Right kidney (tissue), 9 donors: ENCODE measurements at places on chromosomes 4 and X.
A peak's percentile ranks its signal among the peaks of the same experiment; 100 is the strongest.

GRCh38 chr4:79584352-79584751 is 176.3 kb upstream of the GK2 start:
- no peak for DNase-seq

GRCh38 chr4:107247738-107248137 is 211.6 kb upstream of the DKK2 start:
- DNase-seq, result no peak

DNA sequence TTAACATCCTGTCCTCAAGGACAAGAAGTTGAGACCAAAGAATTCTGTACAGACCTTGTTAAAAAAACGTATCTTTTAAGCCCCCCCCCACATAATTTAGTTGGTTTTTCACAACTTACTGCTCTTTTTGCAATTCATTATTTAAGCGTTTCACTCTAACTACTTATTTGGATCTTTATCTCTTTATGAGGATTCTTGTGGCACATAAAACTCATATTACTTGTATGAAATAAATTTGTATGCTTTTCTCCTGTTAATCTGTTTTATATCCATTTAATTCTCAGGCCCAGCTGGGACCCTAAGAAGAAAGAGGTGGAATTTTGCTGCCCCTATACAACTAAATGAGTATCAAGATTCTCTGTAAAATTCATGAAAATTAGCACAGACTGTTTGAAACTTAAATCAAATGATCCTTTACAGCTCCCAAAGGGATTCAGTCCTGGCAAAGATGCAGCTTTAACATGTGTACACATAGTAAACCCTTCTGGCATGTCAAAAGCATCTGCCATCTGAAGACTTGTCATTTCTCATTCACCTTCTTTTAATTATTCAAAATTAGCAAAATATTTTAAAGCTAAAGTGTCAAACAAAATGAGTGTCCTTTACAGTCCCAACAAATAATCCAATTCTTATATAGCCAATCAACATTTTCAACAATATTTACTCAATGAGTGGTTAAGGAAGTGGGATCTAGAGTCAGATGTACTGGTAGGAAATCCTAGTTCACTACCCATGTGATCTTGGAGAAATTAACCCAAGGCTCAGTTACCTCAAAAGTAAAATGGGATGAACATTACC is 17.7 kb downstream of the ARAP2 start:
- no peak for DNase-seq

DNA sequence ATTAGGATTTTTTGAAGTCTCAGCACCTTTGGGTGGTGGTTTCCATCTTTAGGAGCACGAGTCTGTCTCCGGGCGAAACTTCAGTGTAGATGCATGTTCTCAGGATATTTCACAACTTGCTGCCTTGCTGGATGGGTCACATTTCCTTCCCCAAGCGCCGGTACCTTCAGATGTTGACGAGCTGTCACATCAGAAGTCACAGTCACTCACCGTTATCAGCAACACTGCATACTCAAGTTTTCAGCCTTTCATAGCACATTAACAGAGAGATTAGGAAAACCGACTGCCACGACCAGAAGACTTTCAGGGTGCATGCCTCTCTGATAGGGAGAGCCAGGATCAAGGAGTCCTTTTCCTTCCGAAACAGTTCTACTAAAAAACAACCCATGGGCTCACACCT is 77.8 kb downstream of the SHROOM2 start:
- no peak for DNase-seq

- DNase-seq, result no peak
These were observed 58.6 kb upstream of the PGRMC2 start for GRCh38 chr4:128346054-128346716.

- no peak for DNase-seq
These were observed 1008.1 kb upstream of the TENM3 start for GRCh38 chr4:181234951-181235680.

GRCh38 chr4:89268679-89269078 is 38.9 kb downstream of the GPRIN3 start:
- DNase-seq, result no peak

- DNase-seq, result no peak
These were observed 1586.9 kb downstream of the TECRL start for GRCh38 chr4:62822306-62822705.

- peak; percentile 19 for DNase-seq
These were observed 62.2 kb upstream of the PRPS1 start for GRCh38 chrX:107565931-107566603.

GRCh38 chr4:30722359-30723200 is 2.4 kb downstream of the PCDH7 start:
- peak; percentile 52 for DNase-seq

DNA sequence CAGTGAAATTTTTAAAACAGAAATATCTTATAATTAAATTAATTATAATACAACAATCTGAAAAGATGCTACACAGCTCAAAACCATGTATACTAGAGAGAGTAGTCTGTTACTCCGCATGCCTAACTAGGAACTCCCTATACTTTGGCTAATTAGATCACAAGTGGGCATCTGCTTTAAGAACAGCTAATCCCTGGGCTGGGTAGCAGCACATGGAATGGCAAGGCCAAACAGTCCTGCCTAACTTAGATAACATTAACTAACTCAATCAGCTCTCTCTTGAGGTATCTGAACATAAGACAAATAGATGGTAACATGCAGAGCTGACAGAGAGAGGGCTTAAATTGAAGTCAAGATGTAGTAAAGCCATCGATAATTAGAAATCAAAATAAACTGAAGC is 9.9 kb downstream of the CHIC2 start:
- DNase-seq, result no peak

- DNase-seq, result no peak
These were observed 38.5 kb upstream of the SMIM10L2A start for GRCh38 chrX:135383249-135383648.
